Omental fat pad (tissue), 4 donors: ENCODE measurements at places on chromosomes 5 and 9. TPM values are rescaled to one million over a fixed set of nuclear protein-coding genes. Genes with fewer than 3 reads are reported as not detected.

Gene FBP1
- 6.9 TPM for total RNA-seq

Gene SYK
- 26.0 TPM for total RNA-seq

Gene SLC27A4
- total RNA-seq: 18.5 TPM

Gene LCNL1
- total RNA-seq: 0.28 TPM

Gene PCDHGA2
- total RNA-seq: 6.6 TPM

Gene IFNA2
- total RNA-seq: 0.75 TPM

Gene TSSK1B
- total RNA-seq: not detected

Gene PTPN3
- total RNA-seq: 4.1 TPM

Gene OMD
- 122 TPM for total RNA-seq

Gene NME5
- total RNA-seq: not detected

Gene WNT8A
- total RNA-seq: not detected
